Lung microvascular endothelial cell (primary cell): ENCODE measurements at places on chromosomes 3 and 15. TPM values are rescaled to one million over a fixed set of nuclear protein-coding genes. Genes with fewer than 3 reads are reported as not detected.

DNA sequence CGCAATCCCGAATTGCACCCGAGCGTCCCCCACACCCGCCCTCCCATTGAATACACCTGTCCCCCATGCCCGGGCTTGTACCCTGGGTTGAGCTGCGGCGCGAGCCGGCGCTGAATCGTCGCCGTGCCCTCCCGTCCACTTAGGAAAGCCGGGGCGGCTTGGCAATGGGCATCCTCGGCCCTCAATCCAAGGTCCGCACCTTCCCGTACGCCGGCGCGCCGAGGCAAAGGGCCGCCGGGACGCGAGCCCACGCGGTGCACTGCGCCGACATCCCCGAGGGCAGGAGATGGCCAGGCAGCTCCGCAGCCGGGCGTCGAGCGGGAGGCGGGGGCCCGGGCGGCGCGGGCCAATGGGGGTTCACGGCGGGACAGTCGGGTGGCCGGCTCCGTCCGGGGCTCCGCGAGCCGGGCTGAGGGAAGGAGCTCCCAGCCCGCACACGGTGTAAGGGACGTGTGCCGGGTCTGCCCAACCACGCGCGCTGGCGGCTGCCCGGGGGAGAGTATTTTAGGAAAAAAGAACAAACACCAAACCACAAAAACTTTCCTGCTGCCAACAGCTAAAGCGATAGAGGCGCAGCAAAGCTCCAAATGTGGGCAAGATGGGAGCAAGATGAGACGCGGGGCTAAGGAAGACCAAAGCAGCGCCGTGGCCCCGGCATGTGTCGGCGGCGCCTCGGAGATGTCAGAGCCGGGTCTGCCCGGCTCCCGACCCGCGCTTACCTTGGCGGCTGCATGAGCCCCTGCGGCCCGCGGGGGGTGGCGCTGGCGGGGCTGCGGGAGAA lies 621 bp downstream of the RGMA start:
- no peak for DNase-seq

- no peak for DNase-seq
Measured at GRCh38 chr3:151501171-151501922, 40.5 kb upstream of the IGSF10 start.

Gene CCK
- total RNA-seq, result not detected in 2 replicates

- DNase-seq, result peak; percentile 24
Measured at GRCh38 chr3:12708584-12709192, 44.8 kb upstream of the RAF1 start.

GRCh38 chr15:72285927-72286516 lies 13.7 kb upstream of the PARP6 start:
- peak; percentile 63 for DNase-seq

Gene MORC1
- total RNA-seq, result not detected in 2 replicates

- peak; percentile 80 for DNase-seq
Measured at GRCh38 chr3:184022323-184022722, 4.6 kb upstream of the ABCC5 start.

DNA sequence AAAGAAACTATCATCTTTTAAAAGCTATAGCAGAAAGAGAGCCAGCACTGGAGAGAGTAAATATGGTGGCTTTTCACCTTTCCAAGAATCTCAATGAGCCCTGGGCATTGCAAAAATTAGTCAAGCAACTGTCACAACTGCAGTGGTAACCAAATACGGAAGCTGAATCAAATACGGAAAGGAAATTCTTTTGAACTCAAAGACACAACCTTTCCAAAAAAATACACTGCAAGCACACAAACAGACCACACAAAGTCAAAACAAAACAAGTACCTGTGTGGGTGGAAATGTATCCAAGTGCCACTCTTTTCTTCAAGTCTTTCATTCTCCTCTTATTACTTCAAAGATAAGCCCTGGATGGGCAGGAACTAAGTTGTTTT lies 17.6 kb downstream of the VGLL4 start:
- no peak for DNase-seq

Gene TPRA1
- total RNA-seq, result 20.0 and 34.9 TPM in 2 replicates

DNA sequence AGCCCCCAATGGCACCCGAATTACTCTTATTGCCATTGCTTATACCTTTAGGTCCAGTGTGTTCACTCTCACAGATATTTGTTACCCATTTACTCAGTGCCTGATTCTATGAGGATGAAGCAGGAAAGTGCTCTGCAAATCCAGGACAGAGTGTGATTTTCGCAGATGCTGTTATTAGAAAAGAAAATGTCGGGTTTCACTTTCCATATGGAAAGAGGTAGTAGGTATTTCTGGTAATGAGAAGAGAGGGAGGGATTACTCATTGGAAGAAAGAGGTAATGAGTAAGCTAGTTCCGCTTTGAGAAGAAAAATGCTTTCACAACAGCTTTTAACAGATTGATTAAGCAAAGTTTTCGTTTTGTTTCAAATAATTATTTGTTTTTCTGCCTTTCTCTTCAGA lies 336.3 kb upstream of the CFAP20DC start:
- no peak for DNase-seq

Gene EIF3J
- total RNA-seq, result 33.6 and 39.3 TPM in 2 replicates

Gene IL17RD
- 0.20 and 0.65 TPM in 2 replicates for total RNA-seq
